ENCODE measurements at places on chromosomes 4 and X.

- DNase-seq = no peak
Measured at GRCh38 chr4:169084954-169085353, 74.9 kb upstream of the CBR4 start.

DNA sequence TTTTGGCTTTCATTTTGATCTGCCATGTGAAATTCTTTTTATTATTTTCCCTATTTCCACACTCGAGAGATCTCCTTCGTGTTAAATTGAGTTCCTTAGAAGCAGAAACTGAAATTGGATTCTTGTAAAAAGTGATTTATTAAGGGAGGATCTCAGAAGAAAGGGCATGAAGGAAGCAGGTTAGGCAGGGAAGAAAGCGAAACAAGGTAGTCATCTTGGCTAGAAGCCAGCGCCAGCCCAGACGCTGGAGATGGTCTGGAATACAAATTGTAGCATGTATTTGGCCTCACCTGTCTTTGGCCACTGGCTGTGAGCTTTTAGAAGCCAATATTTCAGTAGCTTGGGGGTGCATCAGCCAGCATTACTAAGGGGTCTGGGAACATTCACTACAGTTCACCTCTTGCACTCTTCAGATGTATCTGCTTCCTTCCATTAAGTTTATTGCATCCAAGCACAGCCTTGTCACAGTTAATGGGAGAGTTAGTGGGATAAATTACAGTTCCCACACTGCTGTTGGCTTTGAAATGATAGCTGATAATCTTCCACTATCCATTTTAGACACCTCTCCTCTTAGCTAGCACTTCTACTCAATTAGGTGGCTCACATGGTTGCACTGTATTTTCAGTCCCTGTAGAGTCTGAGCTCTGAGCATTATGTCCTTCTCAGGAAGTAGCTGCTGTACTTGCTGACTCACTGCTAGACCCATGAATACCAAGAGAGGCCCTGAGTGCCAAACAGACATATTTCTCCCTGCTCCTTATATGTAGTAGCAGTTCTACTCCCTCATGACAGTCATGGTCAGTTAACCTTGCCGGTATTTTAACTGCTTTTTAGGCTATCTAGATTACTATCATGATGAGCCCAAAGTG is 14.6 kb downstream of the GRXCR1 start:
- no peak for DNase-seq

GRCh38 chrX:123455693-123456092 is 271.6 kb downstream of the GRIA3 start:
- no peak for DNase-seq

GRCh38 chr4:67931256-67931655 is 32.0 kb downstream of the TMPRSS11A start:
- no peak for DNase-seq

GRCh38 chr4:93659629-93660028 is 168.9 kb upstream of the ATOH1 start:
- DNase-seq = no peak

DNA sequence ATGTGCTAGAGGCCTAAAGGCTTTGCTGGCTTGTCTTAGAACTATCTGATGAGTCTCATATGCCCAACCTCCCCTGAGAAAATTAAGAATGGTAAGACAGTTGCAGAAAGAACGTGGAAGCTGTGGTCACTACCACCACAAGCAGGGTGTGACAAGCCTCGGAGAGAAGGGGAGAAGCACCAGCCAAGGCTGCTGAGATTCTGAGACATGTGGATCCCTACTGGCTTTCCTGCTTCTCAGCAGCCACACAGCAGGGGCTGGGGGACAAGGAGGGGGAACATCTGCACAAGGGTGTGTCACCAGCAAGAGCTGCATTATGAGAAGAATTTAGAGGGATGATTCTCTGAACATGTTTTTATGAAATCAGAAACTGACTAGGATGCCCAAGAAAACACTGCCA is 19.4 kb downstream of the TAPT1 start:
- peak; percentile 12 for DNase-seq

DNA sequence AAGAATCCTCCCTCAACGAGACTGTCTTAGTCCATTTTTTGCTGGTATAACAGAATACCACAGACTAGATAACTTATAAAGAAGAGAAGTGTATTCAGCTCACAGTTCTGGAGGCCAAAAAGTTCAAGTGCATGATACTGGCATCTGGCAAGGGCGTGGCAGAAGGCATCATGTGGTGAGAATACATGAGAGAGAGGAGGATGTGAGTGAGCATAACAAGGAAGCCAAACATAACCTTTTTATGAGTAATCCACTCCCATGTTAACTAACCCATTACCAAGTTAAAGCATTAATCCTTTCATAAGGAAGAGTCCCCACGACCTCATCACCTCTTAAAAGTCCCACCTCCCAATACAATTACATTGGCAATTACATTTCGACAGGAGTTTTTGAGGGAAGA is 504.6 kb downstream of the IQCM start:
- no peak for DNase-seq

DNA sequence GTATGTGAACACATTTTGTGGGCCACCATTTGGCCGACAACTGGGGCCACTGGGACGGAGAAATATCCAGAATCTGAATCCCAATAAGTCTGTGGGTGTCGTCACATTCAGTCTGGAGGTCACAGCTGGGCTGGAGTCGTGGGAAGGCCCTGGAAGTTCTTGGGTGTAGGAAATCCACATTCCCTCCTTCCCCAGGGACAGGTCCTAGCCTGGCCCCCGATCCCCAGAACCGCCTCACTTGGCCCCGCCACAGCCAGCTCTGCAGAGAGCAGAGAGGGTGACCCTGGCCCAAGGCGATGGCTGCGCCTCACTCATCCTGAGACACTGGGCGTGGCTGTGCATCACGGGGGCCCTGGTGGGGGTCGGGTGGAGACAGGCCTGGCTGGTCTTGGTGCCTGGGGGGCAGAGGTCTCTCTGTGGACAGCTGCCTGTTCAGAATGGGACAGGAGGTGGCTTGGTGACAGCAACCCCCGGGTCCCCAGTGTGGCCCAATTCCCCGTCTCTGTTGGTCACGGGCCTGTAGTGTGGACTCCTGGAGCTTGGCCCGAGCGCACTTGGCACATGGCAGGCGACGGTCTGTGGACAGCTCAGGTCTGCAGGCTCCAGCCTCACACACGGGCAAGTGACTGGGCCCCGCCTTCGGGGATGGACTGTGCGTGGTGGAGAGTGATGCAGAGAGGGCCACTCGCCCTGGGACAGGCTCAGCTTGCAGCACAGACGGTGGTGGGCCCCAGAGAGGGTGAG is 16.4 kb downstream of the DOK7 start:
- DNase-seq = no peak

GRCh38 chr4:24517676-24518075 is 66.7 kb downstream of the DHX15 start:
- no peak for DNase-seq

- DNase-seq = no peak
Measured at GRCh38 chrX:68901519-68901918, 72.7 kb downstream of the EFNB1 start.

DNA sequence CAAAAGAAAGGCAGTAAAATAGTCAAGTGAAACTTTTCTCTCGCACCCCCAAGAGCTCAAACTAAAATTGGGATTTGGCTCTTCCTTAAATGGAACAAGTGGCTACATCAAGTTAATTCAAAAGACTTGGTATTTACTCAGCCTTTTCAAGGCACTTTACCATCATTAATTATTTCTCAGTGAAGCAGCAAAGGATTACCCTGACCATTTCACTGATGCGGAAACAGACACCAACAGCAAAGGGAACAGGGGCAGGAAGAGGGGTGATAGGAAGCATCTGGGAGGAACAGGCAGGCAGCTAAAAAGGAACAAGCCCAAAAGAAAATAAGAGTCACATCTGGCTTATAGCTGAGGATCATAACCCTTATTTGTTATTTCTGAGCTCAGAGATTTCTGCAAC is 2.7 kb downstream of the SCML2 start:
- DNase-seq = no peak

GRCh38 chr4:70994069-70994366 is 569 bp downstream of the DCK start:
- DNase-seq = no peak

- no peak for DNase-seq
Measured at GRCh38 chr4:15706646-15707362, 3.9 kb downstream of the BST1 start.

- DNase-seq = peak; percentile 2
Measured at GRCh38 chr4:6372649-6373525, 99.5 kb downstream of the PPP2R2C start.

- no peak for DNase-seq
Measured at GRCh38 chr4:152304220-152304619, 231.7 kb downstream of the FBXW7 start.

GRCh38 chr4:7024336-7024890 is 18.8 kb upstream of the TADA2B start:
- no peak for DNase-seq

- peak; percentile 33 for DNase-seq
Measured at GRCh38 chr4:13615161-13615560, 12.4 kb downstream of the BOD1L1 start.

- DNase-seq = peak; percentile 85
Measured at GRCh38 chrX:15321447-15321846, 6.0 kb upstream of the ASB11 start.

DNA sequence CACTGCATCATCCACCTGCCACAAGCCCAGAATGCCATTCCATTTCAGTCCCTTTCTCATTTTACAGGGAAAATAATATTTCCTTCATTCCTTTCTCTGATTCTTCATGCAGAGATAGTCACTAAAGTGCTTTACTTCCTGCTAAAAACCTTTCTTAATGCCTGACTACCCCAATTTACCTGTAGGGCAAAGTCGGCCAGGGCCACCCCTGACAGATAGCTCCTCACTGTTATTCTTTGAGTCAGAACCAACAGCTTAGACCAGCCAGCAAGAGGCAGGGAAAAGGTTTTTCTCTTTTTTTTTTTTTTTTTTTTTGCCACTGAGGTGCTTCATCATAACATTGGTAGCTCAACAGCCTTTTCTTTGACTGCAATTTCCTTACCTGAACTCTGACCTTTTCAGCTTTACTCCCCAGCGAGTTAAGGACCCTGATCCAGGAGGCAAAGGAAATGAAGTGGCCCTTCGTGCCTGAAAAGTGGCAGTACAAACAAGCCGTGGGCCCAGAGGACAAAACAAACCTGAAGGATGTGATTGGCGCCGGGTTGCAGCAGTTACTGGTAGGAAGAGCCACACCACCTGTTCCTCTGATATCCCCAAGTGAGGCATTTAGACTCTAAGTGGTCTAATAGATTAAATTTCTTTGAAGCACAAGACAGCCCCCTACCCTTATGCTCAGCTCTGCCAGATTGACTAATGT is 85.0 kb downstream of the ALPK1 start:
- no peak for DNase-seq

- no peak for DNase-seq
Measured at GRCh38 chrX:108640817-108641216, 95.5 kb downstream of the IRS4 start.

DNA sequence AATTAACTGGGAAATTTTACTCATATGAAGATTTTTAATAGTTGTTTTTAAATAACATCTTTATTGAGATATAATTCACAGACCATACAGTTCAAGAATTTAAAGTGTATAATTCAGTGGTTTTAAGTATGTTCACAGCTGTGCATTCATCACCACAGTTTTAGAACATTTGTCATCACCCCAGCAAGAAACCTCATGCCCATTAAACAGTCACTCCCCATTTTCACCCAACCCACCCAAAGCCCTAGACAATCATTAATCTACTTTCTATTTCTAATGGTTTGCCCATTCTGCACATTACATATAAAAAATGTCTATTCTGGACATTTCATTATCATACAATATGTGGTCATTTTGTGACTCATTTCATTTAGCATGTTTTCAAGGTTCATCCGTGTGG is 2.8 kb downstream of the UPRT start:
- no peak for DNase-seq

DNA sequence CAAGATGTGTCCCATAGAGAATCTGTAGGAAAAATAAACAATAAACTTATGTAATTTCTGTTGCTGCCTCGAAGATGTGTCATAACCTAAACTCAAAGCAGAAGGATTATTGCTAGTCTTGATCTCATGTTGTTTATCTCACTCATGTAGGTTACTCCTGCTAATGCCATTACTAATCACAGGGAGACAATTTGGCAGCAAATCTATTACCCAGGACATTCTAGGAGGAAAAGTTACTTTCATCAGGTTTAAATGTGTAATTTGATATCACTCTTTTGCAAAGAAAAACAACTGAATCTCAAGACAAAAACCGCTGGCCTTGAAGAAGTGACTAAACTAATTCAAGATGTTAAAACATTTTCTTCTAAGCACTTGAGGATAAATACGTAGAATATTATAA is 34.0 kb downstream of the LDOC1 start:
- no peak for DNase-seq

- peak; percentile 53 for DNase-seq
Measured at GRCh38 chr4:138406876-138407275, 164.7 kb upstream of the SLC7A11 start.

- DNase-seq = no peak
Measured at GRCh38 chr4:78291277-78291676, 234.2 kb downstream of the FRAS1 start.

DNA sequence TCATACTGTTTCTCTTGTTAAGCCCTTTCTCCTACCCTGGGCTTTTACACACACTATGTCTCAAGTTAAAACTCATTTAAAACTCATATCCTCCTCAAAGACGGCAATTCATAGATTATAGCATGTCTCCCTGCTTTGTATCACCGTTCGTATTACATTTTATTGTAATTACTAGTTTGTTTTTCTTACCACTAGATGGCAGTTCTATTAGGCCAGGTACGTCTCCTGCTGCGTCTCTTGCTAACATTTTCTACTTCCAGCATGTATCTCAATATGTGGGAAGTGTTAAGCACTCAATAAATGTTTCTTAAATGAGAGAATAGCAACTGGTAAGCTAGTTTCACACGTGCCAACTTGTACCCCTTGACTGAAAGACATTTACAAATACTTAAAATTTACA is 450.3 kb upstream of the PCDH7 start:
- no peak for DNase-seq

GRCh38 chrX:142095651-142096245 is 109.3 kb downstream of the MAGEC2 start:
- DNase-seq = no peak

- peak; percentile 21 for DNase-seq
Measured at GRCh38 chr4:140258476-140258875, 104.5 kb upstream of the MAML3 start.

GRCh38 chr4:3243136-3243780 is 5.7 kb upstream of the MSANTD1 start:
- no peak for DNase-seq

- peak; percentile 6 for DNase-seq
Measured at GRCh38 chrX:3940000-3940610, 226.7 kb upstream of the PRKX start.

DNA sequence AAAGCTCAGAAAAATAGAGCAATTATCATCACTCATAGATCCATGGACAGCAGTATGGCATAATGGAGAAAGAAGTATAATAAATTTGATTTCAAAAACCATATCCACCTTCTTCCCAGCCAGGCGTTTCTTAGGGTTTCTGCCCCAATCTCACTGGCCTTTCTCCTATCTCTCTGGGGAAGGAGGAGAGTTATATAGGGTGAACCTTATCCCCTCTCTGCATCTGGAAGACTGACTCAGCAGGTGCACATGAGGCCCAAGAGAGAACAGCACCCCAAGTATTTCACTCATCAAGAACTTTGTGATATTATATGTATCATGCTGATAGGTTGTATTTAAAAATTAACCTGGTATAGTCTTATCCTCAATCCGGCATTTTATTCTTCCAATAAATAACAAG is 318.8 kb upstream of the RASGEF1B start:
- DNase-seq = no peak

- DNase-seq = no peak
Measured at GRCh38 chrX:80237072-80237471, 183.2 kb upstream of the TENT5D start.
